ENCODE measurements at places on chromosomes 4 and X. TPM values are rescaled to one million over a fixed set of nuclear protein-coding genes. Genes with fewer than 3 reads are reported as not detected.

GRCh38 chrX:53087388-53087831 lies 5.2 kb downstream of the TSPYL2 start:
- H3K27me3 ChIP-seq: peaks cover 54% of the 10 kb centered on the region
- DNase-seq: no peak
- H3K4me3 ChIP-seq: no peak overlapping the region
- no peak overlapping the region for H3K27ac ChIP-seq

DNA sequence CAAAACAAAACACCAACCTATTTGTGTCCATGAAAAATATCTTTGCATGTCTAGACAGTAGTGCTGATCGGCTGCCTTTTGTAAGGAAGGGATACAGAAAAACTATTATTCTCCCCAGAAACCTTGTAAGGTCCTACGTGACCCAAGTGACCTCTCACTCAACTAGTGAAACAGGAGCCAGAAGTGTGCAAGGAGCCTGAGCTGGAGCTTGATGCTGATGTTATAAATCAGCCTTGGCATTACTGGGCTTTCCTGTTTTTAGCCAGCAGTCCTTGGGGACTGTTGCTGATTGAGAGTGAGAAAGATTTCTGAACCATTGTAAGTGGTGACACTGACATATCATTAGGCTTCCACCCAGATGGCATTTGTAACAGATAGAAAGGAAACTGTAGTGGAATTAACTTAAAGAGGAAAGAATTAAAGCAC lies 100.8 kb upstream of the LIMCH1 start:
- no peaks in the 10 kb centered on the region for H3K27me3 ChIP-seq
- peak overlapping the region; percentile 67 for H3K27ac ChIP-seq
- H3K36me3 ChIP-seq: no peaks in the 10 kb centered on the region
- peak; percentile 53 for DNase-seq

DNA sequence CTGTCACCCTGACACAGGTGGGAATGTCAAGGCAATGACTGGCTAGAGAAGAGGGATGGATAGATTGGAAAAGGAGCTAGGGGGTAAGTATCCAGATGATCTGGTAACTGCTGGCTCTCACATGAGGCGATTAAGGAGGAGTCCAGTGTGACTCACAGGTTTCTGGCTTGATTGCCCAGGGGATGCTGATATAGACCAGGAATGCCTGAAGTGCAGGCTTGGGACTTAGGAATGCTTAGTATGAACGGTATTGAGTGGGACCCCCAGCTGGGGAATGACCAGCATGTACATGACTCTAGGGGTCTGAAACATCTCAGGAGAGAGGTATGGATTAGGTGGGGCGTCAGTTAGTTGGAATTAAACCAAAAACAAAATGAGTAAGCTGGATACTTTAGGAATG lies 65.8 kb upstream of the PRPS1 start:
- peaks cover 2% of the 10 kb centered on the region for H3K4me1 ChIP-seq
- H3K27me3 ChIP-seq: peaks cover 34% of the 10 kb centered on the region
- no peak overlapping the region for H3K4me3 ChIP-seq

DNA sequence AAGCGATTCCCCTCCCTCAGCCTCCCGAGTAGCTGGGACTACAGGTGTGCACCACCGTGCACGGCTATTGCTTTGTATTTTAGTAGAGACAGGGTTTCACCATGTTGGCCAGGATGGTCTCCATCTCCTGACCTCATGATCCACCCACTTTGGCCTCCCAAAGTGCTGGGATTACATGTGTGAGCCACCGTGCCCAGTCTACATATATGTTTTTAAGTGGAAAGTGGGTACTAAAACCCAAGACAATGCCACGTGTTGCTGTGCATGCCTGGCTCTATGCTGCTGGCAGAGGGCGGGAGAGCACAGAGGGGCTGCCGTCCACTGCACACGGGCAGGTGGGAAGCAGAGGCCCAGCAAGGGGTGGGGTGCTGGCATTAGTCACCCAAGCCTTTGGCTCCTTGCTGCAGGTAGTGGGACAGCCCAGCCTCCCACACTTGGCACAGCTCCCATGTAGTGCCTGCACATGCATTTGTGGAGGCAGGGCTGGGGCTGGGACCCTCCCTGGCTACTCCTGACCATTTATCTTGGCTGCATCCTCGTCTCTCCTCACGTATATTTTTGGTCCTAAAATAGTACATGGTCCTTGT lies 3.5 kb downstream of the EMD start:
- no peaks in the 10 kb centered on the region for H3K27me3 ChIP-seq
- peaks cover 6% of the 10 kb centered on the region for H3K36me3 ChIP-seq
- no peak for DNase-seq
- no peak overlapping the region for H3K27ac ChIP-seq
- H3K4me1 ChIP-seq: peaks cover 23% of the 10 kb centered on the region
- no peak overlapping the region for H3K4me3 ChIP-seq

- H3K27me3 ChIP-seq: peaks cover 7% of the 10 kb centered on the region
- peak overlapping the region; percentile 60 for H3K27ac ChIP-seq
- no peaks in the 10 kb centered on the region for H3K36me3 ChIP-seq
- no peak overlapping the region for H3K4me3 ChIP-seq
Observed at GRCh38 chr4:2362266-2363055, 56.0 kb downstream of the ZFYVE28 start.

DNA sequence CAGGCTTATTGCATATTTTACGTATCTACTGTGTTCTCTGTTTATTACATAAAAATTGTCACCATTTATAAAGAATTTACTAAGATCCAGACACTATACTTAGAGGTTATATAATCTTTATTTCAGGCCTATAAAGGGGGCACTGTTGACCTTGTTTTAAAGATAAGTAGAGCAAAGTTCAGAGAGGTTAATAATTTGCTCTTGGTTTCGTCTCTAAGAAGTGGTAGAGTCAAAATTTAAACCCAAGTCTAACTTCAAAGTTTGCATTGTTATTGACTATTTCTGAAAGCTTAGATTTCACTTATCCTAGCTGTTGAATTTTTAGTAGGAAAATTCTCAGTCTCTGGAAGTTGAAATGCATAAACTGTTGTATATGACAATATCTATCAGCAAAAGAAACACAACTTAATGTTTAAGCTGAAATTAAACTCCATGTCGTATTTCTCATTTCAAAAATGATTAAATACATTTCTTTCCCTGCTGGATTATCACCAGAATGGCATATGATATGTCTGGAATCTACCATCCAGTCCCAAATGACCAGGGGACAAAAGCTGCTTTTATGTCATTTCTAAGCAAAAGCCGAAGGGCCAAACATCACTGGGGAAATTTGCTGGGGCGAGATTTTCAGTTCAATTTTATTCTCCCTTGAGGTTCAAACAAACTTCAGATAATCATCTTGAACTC lies 138.4 kb downstream of the SLC7A11 start:
- no peaks in the 10 kb centered on the region for H3K27me3 ChIP-seq
- H3K27ac ChIP-seq: peak overlapping the region; percentile 49
- H3K4me1 ChIP-seq: peaks cover 8% of the 10 kb centered on the region
- H3K4me3 ChIP-seq: no peak overlapping the region

- H3K4me1 ChIP-seq: no peaks in the 10 kb centered on the region
- peak; percentile 5 for DNase-seq
- H3K27me3 ChIP-seq: no peaks in the 10 kb centered on the region
- no peaks in the 10 kb centered on the region for H3K36me3 ChIP-seq
Observed at GRCh38 chrX:87397103-87397886, 120.3 kb upstream of the KLHL4 start.

The VMA21 gene
- polyA plus RNA-seq: 14.0 TPM

The TEX13D gene
- not detected for polyA plus RNA-seq

The PCSK1N gene
- not detected for polyA plus RNA-seq

Data from muscle of leg (tissue), 16 donors.